ENCODE measurements at places on chromosomes 11 and 22.

DNA sequence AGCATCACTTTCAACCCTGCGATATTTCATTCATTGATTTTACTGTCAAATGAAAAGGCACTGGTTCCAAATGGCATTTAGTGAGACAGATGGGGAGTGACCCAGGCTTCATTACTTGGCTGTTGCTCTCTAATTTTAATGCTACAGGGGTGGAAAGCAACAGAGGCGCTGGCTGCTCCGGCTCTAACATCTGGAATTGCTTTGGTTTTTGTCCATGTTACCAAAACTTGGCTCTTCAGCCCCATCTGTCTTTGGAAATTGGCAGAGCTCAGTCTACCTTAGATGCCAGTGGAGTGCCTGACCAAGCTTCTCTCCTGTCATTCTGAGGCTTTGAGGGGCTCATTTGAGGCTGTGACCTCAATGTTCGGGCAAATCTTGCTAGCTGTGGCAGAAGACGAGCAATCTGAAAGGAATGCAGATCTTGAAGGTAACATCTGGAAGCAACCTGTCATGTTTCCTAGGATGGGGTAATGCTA, 409.5 kb upstream of the SYN3 start:
- no peak for DNase-seq

DNA sequence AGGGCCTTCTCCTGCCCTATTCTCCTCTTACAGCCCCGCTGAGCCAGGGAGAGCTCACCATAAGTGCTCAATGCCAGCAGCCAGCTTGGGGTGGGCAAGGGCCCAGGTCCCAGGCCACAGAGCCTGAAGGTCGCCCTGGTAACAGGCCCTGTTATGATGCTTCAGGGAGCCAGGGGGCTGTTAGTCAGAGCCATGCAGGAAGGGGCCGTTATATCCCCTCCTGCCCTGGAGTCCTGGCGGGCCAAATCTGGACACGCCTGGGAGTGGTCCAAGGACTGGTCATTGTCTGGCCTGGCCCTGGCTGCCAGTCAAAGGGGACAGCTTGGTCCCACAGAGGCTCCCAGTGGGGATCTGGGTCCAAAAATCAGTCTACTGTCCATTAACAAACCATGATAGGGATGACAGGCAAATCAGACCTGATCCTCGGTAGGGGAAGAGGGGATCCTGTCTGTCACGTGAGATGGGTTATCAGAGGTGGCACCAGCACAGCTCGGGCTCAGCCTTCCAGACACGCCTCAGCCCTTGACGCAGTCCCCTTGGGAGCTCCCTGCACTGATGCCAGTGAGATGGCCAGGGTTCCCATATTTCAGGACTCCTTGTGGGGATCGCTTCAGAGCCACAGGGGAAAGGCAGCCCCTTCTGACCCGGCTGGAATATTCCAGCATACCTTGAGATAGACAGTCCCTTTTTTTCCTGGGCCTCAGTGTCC, 55.9 kb downstream of the LRRC32 start:
- DNase-seq, result no peak

GRCh38 chr11:79152511-79152910, 288.3 kb downstream of the TENM4 start:
- no peak for DNase-seq

DNA sequence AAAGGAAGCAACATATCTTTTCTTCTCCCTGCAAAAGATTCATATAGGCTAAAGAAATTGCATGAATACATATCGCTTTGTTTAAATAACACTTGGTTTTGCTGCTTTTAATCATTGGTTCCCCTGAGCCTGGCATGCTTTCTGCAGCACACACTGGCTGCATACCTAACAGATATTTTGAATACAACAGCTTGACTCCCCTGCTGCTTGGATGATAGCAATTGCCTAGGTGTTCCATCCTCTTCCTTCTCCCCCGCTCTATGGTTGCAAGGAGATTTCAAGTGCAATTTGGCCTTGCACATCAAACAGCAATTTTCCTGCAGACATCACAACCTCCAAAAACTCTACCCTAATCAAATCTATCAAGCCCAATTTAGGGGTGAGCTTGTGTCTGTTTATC, 430.0 kb downstream of the NTM start:
- DNase-seq, result no peak

DNA sequence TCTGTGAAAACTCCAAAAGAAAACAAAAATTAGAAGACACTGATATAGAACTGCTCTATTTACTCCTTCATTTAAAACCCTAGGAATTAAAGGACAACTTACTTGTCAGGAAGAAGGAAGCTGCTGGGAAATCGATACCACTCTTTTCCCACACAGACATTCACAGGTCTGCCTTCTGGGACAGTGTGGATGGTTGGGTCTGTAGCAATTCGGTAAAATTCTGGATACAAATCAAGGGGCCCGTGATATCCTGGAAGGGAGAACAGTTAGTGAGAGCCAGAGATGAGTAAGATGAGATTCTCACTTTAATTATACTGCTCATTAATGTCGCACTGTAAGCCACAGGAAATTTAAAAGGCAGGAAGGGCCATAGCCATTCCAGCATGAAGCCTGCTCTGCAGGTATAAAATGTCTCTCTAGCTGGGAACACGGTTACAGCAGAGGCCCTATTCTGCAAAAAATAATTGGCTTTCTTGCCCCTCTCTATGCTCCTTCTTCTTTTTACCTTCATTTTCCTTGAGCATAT, 34.0 kb downstream of the ALG9 start:
- DNase-seq, result no peak

DNA sequence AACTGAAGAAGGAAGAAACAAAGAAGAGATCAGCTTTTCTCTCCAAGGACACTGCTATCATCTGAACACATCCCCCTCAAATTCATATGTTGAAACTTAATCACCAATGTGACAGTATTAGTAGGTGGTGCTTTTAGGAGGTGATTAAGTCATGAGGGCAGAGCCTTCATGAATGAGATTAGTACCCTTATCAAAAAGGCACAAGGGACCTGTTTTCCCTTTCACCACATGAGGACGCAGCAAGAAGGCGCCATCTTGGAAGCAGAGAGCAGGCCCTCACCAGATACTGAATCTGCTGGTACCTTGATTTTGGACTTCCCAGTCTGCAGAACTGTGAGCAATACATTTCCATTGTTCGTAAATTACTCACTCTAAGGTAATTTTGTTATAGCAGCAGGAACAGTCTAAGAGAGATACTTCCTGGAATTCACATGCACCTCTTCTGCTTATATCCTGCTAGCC, 20.9 kb upstream of the CREB3L1 start:
- no peak for DNase-seq

GRCh38 chr11:2975594-2975993, 16.5 kb downstream of the NAP1L4 start:
- peak; percentile 24 for DNase-seq

DNA sequence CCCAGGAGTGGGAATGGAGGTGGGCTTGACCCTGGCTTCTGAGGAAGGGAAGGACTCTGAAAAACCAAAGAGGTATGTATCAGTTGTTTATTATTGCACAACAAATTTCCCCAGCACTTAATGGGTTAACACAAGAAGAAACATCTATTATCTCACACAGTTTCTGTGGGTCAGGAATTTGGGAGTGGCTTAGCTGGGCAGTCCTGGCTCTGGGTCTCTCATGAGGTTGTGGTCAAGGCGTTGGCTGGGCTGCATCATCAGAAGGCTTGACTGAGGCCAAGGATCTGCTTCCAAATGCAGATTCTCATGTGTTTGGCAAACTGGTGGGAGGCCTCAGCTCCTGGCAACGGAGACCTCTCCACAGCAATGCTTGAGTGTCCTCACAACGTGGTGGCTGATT, 17.5 kb upstream of the SMIM38 start:
- DNase-seq, result no peak

DNA sequence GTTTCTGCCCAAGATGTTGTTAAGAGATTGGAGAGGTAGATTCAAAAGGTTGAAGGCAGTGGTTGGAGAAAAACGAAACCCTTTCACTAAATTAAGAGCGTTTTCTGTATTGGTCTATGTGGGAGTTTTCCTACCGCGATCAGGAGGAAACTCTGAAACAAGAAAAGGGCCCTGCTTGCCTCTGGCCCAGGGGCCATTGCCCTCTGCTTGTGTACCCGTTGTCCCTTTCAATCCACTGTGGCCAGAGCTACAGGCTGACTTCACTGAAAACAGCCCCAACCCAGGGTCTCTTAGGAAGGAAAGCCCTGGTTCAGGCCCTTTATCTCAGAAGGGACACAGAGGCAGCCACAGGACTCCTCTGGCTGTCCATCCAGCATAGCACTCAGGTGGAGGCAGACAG, 99.1 kb downstream of the CSNK2A3 start:
- DNase-seq, result no peak

DNA sequence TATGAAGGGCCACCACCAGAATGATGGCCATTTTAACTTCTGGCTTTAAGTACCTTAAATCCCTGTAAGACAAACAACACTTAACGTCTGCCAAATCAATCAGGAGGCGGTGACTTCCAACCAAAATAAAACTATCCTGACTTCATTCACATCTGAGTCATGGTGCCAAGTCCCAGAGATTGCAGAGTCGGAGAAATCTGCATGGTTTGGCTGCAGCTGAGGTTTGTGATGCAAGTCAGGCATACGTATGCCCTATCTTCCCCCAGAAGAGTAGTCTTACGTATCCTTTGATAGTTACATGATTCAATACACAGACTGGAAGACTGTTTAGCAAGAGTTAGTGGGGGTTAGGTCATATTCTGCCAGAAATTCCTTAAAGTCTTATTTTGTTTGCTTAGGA, 1.7 kb upstream of the GAB2 start:
- no peak for DNase-seq

GRCh38 chr11:94144216-94144615, 15.6 kb downstream of the PANX1 start:
- no peak for DNase-seq

DNA sequence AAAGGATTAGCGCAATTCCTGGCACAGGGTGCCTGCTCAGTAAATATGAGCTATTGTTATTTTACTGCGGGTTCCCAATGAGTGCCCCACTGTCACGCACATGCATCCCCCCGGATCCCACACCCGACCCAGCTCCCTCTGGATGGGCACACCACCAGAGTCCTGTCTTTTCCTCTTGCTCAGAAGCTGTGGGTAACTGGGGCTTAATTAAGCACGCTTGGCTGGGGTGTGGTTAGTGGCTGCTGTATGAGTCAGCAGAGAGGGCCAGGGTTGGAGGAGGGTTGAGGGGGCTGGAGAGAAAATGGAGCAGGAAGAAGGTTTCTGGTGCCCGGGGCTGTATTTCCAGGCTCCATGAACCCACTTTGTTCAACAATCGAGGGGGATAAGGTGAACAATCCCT, 30.3 kb upstream of the NECTIN1 start:
- DNase-seq, result no peak

DNA sequence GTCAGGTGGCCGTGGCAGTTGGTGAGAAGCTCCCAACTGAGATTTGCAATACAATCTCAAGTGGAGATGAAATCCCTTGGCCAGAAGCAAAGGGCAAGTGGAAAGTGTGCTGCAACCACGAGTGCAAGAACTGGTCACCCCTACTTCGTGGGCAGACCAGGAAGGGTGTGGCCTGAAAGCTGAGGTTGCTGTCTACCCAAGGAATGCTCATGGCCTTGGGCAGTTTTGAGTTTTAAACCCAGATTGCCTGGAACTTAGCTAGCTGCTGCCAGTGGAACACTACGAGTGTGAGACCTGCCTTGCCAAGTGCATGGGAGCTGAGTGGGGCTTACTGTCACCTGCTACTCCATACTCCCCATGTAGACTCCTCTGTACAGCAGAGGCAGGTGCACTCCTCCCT, 113.3 kb upstream of the FAT3 start:
- DNase-seq, result no peak

All from T-helper 1 cell (primary cell).